AG08396 (cell line): ENCODE measurements at places on chromosomes 7 and 10.

DNA sequence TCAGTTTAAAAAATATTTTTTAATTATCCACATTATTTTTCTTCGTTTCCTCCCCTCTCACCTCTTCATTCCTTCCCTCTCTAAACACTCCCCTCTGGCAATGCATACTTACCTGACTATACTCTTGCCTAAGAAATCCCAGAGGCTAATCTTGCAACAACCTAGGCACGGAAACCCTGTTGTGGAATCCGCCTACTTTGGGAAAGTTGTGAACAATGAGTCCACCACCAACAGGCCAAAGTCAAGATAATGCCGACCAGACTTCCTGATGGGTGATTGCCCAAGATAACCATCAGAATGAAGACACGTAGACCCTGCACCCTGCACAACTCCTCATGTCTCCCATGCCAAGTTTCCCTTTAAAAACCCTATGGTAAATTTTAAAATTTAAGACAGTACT, 521.5 kb downstream of the KIF20B start:
- DNase-seq = no peak

- no peak for DNase-seq
Observed at GRCh38 chr7:91864070-91864469, 16.4 kb downstream of the MTERF1 start.

DNA sequence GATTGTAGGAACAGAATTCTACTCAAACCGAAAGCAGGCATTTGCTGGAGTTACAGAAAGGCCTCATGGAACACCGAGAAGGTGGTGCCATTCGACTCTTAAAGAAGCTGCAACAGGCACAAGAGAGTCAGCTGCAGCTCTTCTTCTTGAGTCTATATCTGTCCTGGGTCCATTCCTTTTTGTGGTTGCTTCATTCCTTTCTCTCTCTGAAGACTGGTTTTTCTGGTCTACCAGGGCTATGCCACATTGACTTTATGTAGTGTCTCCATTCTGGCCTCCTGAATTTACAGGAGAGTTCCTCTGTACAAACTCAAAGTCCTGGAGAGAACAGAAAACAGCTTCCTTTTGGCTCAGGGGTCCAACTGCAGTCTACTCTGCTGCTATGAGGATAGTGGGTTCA, 132.8 kb downstream of the CFTR start:
- no peak for DNase-seq

DNA sequence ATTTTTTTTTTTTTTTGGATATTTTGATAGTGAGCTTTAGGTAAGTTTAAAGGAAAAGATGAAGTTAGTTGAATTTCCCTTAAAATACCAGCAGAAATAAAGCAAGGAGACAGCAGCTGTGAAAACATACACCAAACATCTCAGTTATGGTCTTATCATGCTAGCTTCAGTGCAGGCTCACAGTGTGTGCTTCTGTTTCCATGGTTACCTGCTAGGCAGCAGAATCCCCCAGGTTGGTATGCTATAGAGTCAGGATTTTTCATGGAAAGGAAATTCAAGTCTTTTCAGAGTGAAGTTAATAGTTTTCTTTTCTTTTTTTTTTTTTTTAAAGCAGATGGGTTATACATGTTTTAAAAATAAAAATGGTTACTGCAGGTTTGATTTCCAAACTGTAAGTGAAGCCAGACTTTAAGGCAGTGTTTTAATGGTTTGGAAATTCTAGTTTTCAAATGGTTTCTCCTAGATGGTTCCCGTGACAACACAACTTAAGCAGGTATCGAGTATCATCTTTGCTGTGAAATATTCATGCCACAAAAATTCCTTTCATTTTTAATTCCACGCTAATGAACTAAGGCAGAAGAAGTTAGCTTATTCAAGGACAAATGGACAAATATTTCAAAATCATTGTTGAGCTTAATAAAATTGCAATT, 230.9 kb downstream of the BICC1 start:
- no peak for DNase-seq

DNA sequence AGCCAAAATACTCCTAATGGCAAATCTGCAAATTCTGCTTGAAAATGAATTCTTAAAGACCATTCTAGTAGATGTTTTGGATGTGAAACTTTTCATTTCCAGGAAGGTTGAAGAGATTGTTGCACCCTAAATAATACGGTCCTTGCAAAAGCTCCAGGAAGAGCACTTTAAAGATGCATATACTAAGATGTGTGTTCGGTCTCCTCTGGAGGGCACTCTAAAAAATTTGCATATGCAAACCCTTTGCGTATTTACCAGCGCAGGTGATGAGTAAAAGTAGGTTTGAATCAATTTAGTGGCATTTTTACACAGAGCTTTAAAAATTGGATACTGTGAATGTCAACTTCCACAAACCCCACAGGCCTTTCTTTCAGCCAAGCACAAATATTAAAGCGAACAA, 378.1 kb upstream of the SORCS1 start:
- DNase-seq = no peak

DNA sequence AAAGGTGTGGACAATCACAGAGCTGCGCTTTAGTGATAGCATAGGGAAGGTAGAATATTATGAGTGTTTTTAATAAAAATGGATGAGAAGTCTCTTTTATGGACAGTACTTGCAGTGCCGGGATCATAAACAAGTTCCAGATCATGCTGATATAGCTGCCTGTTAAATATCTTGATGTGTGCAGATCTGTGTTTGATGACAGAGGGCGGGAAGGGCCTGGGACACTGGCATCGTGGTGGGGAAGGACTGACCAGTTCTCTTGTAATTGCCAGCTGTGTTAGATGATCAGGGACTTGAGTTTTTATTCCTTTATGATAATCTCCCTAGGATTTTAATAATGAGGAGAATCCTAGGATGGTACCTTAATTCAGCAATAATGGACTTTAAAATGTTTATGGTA, 14.6 kb downstream of the SND1 start:
- DNase-seq = no peak

GRCh38 chr7:35646289-35647023, 48.5 kb downstream of the HERPUD2 start:
- no peak for DNase-seq

DNA sequence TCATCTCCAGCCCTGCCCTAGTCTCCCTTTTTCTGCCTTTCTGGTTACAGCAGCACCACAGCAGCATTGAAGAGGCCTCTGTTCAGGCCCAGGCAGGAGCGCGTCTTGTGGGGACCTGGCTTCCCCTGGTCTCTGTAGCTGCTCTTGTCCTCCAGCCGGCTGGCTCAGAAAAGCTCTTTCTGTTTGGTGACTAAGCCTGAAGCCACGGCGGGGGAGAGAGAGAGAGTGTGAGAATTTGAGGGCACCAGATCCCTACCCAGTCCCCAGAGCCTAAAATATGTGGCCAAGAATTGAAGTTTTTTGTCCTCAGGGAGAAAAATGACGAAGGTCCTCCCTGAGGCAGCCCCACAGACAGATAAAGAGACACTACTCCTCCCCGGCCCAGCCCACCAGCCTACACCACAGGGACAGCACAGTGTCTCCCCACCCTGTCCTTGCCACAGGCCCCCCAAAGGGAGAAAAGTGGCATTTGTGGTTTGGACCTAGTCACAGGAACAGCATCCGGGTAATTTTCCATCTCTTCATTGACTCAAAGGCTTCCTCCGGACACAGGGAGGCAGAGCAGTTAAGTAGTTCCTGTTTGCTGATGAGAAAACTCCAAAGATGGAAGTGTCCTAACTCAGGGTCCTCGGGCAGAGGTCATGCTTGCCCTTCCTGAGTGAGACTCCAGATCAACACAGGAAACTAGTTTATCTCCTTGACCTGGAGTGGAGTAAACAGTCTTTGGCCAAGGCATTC, 13.3 kb upstream of the FAM180A start:
- DNase-seq = no peak

- DNase-seq = no peak
Observed at GRCh38 chr7:116030651-116031276, at the start of gene TFEC. Gene TFEC, minus strand, starts transcription at chr7:116030763. Its CDS starts 46,322 bp downstream, at chr7:115984441.

DNA sequence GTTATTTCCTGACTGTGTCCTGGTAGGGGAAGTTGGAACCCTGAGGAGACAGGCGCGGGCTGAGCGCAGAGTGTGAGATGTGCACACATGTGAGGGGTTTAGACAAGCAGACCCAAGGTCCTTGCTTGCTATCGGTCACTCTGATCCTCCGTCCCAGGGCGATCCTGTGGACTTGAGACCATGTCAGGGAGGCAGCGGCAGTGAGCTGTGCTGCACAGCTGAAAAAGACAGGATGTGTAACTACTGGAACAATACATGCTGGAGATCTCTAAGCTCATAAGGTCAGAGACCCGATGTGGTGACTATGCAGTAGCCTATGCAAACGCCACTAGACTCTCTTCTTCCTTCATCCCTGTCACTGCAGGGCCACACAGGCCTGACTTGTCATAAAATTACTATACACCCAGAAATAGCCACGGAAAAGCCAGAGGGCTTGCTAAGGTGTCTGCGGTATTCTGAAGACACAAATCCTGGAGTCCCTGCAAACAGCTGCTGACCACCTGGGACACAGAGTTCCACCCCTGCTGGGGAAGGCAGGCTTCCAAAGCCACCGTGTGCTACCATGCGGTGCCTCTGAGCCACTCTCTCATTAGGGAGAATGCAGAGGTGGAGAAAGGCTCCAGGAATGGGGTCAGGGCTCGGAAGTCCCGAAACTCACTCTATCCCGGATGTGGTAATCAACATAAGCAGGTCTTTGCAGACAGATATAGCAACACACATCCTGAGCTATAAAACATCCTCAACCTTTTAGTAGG, 91.1 kb upstream of the DDC start:
- no peak for DNase-seq

DNA sequence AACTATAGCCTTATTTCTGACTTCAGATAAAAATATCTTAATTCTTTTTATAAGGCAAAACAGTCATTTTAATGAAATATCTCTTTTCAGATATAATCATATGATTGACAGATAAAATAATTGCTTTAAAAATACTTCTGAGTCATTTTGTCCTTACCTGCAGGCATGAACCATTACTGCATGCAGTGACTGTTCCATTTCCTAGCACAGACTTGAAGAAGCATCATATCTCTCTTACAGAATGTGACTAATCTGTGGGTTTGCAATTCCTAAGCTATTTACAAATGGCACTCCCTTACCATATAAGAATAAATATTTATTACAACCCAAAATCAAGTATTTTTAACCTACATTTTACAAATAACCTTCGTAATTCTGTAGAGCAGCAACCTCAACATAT, 120.7 kb downstream of the SRPK2 start:
- peak; percentile 59 for DNase-seq

DNA sequence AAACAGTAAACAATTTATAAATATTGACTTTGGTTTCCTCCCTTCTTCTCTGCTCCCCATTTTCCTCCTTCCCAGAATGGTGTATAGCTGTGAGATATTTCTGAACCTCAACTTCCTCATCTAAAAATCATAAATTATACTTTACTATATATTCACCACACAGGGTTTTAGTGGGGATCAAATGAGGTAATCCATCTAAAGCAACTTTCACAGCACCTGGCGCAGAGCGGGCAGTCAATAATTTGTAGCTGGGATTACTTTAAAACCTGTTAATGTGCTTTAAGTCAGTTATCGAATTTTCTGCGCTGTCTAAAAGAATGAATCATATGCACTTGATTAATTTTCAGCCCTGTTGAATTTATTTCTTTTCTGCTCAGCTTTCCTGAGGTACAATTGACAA, 172.7 kb downstream of the PTEN start:
- no peak for DNase-seq

DNA sequence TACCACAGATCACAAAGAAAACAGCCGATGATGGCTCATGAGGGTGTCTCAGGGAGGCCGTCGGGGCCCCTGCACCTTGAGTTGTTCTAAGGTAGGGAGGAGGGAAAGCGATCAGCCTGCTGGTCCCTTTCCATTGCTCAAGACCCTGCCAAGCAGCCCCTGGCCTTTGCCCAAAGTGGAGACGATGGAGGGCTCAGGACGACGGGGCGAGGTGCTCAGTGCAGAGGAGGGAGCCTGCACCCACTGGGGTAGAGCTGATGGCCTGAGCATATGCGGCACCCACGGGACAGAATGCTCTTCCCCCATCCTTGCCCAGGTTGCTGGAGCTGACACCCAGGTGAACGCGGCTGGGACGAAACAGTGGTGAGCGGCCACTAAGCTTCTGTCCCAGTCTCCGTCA, 58.3 kb upstream of the FAM20C start:
- DNase-seq = no peak

DNA sequence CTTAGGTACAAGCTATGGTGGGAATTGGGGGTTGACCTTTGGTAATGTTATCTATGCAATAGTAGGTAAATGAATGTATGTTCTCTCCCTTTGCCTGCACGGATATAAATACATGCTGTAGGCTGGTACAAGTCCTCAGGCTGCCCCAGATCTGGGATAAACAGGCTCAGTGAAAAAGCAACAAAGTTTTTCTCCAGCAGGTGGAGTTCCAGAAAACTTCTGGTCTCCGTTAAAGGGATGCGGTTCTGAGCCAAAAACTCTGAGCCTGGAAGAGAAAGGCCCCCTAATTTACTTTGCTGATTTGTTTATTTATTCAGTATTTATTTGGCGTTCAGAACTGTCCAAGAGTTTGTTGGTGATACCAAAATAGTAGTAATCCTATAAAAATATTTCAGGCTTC, 204.7 kb downstream of the ADRA2A start:
- no peak for DNase-seq

DNA sequence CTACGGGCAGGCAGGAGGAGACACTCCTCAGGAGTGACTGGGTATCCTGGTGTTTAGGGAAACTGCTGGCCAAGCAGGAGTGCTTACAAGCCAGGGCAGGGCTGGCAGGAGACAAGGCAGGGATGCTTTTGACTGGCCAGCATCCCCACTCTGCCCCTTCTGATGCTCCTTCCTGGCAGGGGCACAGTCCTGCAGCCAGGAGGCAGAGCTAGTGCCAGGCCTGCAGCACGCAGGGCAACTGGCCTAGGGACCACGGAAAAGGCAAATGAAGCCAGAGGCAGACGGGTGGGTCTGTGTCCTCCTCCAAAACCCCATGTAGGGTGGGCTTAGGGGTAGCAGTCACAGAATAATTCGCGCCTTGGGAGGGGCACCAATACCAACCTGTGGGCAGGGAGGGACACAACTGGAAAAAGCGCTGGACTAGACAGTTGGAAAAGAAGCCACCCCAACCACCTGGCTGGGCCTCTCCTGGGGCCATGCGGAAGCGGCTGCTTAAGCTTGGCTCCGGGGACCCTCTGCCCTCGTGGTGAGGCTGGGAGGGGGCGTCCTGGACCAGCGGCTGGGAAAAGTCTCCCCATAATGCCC, 4.8 kb downstream of the IMPDH1 start:
- no peak for DNase-seq
